ENCODE measurements at places on chromosomes 3 and 15.

- DNase-seq = no peak
Measured at GRCh38 chr3:158086776-158087175, 19.4 kb downstream of the SHOX2 start.

GRCh38 chr15:69393831-69394491, 20.2 kb upstream of the KIF23 start:
- DNase-seq = no peak

- no peak for DNase-seq
Measured at GRCh38 chr3:160454995-160455394, 5.4 kb upstream of the TRIM59 start.

DNA sequence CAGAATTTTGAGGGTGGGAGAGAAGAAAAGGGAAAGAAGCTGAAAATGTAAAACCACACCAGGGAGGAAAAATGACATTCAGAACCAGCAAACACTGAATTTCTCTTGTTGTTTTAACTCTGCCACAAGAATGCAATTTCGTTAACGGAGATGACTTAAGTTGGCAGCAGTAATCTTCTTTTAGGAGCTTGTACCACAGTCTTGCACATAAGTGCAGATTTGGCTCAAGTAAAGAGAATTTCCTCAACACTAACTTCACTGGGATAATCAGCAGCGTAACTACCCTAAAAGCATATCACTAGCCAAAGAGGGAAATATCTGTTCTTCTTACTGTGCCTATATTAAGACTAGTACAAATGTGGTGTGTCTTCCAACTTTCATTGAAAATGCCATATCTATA, 15.5 kb downstream of the GREM1 start:
- no peak for DNase-seq

- no peak for DNase-seq
Measured at GRCh38 chr3:45008117-45008516, 18.0 kb upstream of the CLEC3B start.

DNA sequence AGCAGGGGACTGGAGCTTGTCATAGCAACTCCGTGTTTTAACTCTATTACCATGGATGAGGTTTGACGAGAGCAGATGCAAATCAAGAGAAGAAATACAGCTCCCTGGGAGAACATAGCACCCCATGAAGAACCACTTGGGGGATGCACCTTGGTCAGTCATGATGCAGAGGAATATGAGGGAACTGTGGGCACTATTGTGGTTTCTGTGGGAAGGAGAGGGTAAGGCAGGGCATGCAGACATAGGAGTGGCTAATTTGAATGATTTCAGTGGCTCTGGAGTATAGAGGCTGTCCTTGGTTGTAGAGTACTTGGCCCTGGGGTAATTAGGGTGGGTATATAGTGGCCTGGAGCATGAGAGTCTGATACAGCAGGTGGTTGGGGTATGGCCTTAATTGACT, 131.9 kb downstream of the EDEM1 start:
- no peak for DNase-seq

GRCh38 chr3:48662753-48663488, at the start of gene CELSR3:
Gene CELSR3 (minus strand): TSS chr3:48662886. CDS start chr3:48662634, 252 bp downstream.
- DNase-seq = peak; percentile 53

- no peak for DNase-seq
Measured at GRCh38 chr3:125478326-125478725, 41.7 kb downstream of the SNX4 start.

- no peak for DNase-seq
Measured at GRCh38 chr3:103992469-103992868, 1374.2 kb upstream of the ALCAM start.

DNA sequence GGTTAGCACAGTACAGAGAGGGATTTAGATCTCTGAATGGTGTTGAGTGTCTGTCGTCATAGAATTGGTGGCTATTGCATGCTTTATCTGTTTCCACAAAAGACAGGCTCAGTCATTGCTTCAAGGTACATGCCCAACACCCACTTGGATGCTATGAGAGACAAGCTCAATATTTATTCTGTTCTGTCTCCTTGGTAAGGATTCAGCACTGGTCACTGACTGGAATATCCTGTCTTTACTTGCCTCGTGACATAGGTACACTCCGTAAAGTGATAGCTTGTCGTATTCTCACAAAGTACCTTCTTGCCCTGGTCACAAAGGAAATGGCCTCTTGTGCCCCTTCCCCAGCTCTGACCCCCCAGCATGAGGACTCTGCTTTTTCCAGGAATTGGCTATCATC, 72.8 kb upstream of the CTNNB1 start:
- no peak for DNase-seq

GRCh38 chr15:45199136-45199810, 11.5 kb upstream of the SHF start:
- peak; percentile 20 for DNase-seq
